Muscle of back (tissue), 13 donors: ENCODE measurements at places on chromosomes 16 and 17. TPM values are rescaled to one million over a fixed set of nuclear protein-coding genes. Genes with fewer than 3 reads are reported as not detected.
A peak's percentile ranks its signal among the peaks of the same experiment; 100 is the strongest.

The ARSG gene
- polyA plus RNA-seq, result 3.1 TPM

The GFAP gene
- 0.29 TPM for polyA plus RNA-seq

The SOX9 gene
- polyA plus RNA-seq, result 7.1 TPM

The CRHR1 gene
- not detected for polyA plus RNA-seq

The ADAD2 gene
- polyA plus RNA-seq, result 1.1 TPM

The OGFOD3 gene
- 18.9 TPM for polyA plus RNA-seq

The RNF227 gene
- polyA plus RNA-seq, result 2.9 TPM

DNA sequence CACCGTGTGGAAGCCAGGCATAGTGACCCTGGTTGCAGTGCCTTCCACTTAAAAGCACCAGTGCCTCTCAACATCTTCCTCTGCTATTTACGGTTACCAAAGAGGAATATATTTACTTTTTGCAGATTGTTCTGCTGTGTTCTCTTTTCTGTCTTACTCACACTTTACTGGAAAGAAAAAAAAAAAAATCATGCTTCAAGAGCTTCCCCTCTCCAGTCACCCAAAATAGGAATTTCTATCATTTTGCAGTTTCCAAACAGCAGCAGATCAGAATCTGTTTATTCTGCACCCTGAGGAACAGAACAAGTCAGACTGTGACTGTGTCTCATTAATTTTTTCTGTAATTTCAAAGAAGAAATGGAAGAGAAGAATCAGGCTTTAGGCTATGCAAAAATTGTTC lies 96.1 kb downstream of the KCNJ2 start:
- no peak for DNase-seq

- DNase-seq, result no peak
Measured at GRCh38 chr17:66605541-66605940, 229.4 kb upstream of the CACNG5 start.

- DNase-seq, result no peak
Measured at GRCh38 chr16:19140396-19140795, 26.6 kb downstream of the ITPRIPL2 start.

DNA sequence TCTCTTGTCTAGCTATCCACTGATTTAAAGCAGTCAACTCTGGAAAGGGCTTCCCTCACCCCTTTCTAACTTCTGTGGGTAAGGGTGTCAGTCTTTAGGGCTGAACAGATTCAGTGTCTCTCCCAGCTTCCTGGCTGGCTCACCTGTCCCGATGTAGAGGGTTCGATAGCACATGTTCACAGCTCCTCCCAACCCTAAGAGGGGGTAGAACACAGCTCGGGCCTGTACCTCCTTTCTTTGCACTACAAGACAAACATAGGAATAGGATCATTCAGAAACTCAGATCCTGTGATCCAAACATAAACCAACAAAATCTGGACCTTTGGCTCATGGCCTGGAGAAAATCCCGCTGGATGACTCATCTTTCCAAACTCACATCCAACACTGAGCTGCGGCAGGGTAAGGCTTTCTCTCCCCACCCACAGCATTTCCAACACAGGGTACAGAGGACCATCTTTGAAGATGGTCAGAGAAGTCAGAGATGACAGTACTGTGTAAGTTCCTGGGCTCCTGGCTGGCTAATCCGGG lies 5.8 kb upstream of the DHRS13 start:
- DNase-seq, result peak; percentile 52

DNA sequence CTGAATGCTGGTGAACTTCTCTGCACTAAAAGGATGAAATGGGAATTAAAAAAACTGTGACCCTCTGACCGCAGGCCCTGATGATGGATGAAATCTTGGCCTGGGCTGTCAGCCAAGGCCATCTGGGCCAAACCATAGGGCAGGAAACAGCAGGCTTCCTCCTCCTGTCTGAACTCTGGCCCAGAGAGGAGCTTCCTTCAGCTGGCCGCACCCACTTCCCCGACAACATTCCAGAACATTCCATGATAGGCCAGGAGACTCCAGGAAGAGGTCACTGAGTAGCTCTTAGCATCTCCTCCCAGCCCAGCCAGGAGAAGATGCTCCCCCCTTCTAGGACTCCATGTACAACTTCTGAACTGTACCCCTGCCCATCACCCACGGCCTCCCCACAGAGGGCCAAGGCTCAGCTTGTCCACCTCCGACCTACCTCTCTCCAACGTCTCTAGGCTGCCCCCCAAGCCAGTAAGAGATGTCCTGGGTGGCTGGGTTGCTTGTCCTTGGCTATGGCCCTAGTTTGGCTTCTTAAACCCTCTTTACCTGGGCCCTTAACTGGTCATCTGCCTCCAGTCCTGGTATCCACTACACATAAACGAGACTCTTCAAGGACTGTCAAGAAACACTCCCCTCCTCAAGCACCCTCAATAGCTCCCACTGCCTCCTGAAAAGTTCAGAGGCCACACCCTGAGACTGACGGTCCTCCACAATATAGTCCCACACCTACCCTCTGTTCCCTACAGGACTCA lies 1.7 kb downstream of the RPH3AL start:
- DNase-seq, result peak; percentile 83

DNA sequence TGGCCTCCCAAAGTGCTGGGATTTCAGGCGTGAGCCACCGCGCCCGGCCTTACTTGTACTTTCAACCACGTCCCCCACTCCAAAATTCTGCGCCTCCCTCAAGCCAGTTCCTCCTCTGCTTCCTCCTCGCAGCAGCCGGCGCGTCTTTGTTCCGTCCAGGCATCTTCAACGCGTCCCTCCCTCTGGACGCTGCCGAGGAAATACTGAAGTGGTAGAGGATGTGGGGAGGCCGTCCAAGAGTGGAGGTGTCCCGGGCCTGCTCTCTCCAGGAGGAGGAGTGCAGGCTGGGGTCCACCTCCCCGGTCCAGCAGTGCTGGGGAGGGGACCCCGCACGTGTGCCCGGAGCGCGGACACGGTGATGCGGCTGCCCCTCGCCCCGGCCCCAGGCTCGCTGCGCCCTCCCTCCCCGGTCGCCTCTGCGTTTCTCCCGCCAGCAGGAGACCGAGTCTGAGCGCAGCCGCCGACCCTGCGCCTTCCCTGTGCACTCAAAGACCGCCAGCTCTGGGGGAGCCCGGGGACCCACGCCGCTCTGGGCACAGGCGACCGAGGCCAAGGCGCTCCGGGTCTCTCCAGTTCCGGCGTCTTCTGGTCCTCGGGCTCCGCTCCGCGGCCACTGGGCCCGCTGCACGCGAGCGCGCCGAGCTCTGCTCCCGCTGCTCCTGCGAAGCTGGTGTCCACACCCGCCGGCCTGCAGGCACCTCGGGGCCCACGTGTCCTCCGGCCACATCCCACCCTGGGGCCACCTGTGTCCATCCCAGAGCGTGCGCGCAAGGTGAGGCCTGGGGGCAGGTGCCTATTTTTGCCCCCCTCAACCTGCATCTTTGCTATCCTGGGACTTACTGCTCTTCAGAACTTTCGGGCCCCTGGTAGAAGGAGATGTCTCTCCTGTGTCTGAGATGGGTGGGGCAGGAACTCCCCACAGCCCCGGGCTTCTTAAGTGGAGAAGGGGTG lies 31.7 kb downstream of the OSBPL7 start:
- peak; percentile 38 for DNase-seq

DNA sequence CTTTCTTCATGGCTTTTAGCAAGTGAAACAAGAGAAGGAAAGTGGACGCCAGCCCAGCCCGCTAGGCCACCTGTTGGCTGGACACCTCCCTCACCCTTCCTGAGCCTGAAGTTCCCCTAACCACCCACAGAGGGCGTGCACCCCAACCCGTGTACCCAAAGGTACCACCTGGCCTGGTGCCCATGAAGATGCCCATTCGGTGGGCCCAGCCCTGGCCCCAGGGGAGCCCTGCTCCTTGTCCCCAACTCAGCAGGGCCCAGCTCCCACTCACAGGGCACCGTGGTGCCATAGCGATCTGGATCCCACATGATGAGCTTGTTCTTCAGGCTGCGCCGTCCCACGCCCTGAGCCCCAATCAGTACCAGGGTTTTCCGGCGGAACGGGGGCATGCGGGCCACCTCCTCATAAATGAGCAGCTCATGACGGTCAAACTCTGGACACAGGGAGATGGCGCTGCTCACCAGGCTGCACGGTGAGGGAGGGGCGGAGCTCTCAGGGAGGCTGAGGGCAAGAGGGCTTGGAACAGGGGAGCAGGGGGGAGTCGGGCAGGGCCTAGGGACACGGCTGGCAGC lies 26.8 kb downstream of the MPP2 start:
- DNase-seq, result no peak

DNA sequence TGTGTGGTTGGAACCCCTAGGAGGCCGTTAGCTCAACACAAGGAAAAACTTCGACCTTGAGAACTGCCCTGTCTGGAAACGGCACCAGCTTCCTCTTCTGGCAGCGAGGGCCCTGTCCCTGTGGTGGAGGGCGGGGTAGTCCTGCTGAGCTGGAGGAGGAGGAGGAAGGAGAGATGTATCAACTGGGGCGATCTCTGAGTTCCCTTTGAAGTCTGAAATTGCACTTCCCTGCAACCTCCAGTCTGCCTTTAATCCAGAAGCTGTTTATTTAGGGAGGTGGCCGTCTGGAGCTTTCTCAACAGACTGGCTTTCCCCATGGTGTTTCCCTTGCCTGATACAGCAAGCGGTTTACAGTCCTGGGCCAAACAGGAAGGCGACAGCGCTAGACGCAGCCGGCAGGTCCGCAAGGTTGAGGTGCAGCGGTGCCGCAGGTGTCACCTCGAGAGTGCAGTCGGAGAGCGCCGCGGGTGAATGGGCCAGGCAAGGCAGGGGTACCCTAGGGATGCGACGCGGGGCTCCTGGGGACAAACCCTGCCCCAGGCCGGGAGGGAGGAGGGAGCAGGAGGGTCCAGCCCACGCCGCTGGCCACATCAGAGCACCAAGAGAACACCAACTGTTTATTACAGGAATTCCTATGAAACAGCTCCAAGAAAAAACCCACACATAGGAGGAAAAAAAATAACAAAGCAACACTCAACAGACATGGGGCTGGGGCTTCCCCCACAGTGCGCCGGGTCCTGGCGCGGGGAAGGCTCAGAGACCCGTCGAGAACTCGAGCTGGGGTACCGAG lies 11.4 kb upstream of the MRPS23 start:
- no peak for DNase-seq

GRCh38 chr17:73985466-73986015 lies 217.9 kb upstream of the RPL38 start:
- no peak for DNase-seq

- no peak for DNase-seq
Measured at GRCh38 chr17:22570144-22570845, 878.0 kb downstream of the KCNJ18 start.

DNA sequence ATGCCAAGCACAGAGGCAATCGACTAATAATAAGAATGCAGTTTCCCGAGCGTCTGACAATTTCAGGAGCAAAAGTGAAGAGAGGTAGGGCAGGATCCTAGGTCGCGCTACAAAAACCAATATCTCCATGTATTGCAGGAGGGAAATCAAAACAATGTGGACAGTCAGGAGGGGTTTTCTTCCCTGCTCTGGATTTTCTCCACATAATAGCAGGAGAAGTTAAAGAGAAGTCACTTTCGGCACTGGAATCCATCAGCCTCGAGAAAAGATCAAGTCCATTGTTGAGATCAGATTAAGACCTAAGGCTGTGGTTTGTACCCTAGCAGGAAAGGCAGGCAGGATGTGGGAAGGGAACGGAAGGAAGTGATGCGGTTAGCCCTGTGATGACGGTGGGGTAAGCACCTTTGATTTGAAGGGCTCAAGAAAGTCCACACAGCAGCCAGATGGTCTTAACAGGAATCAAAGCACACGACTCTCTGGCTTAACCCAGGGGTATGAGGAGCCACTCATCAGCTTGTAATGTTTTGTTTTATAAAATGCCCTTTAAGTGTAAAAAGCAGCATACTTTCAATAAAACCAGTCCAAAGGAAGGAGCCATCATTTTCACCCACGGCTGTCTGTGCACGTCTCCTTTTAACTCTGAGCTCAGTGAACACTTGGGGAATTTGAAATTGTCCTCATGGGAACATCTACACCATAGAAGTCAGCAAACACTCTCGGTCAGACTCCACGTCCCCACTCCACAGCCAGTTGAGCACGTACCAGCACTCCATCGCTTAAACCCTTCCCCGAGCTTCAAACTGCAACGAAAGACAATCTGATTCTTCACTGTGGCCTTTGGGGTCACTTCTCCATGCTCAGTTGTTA lies 15.8 kb upstream of the AKTIP start:
- DNase-seq, result no peak

DNA sequence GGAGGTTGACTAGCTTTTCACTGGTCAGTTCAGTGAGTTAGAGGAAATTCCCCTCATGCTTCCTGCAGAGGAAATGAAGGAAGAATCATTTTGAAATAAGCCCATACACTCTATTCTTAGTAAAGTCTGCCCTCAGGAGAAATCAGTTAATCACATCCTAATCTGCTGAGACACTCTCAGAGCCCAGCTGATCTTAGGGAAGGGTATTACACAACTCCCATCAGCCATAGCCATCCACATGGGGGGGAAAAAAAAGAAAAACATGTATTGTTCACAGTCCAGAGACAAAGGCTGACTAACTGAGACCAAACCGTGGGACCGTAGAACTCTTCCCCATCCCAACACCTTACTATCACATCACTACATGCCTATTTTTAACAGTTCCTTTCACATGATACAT lies 722.3 kb downstream of the CDH8 start:
- DNase-seq, result no peak
